ENCODE measurements at places on chromosomes 7 and 10.

GRCh38 chr10:69160809-69161241 lies 19.2 kb upstream of the SUPV3L1 start:
- no peak for DNase-seq

DNA sequence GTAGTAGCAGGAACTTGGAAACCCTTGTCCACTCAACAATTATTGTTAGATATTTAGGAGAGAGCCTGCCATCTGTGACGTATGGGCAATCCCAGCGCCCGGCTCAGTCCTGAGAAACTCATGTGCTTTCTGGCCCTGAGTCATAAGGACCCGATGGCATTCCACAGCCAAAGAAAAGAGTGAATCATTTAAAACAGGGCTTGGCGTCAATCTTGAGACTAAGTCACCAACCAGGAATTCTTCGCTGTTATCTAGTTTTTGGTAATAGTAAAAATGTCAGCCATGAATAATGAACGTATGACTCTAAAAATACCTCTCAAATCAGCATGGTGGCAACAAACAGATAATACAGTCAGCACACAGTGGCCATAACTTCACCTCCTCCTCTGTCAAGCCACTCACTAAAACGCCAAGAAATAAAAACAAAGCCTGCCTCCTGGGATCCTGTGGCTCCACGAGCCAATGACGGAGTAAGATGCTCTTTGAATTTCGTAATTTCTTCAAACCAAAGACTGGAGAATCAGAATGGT lies 140.8 kb downstream of the ADAM12 start:
- no peak for DNase-seq

GRCh38 chr7:46229409-46229808 lies 308.3 kb upstream of the IGFBP3 start:
- DNase-seq = no peak

- no peak for DNase-seq
Measured at GRCh38 chr10:126521399-126521798, 133.1 kb upstream of the ADAM12 start.

DNA sequence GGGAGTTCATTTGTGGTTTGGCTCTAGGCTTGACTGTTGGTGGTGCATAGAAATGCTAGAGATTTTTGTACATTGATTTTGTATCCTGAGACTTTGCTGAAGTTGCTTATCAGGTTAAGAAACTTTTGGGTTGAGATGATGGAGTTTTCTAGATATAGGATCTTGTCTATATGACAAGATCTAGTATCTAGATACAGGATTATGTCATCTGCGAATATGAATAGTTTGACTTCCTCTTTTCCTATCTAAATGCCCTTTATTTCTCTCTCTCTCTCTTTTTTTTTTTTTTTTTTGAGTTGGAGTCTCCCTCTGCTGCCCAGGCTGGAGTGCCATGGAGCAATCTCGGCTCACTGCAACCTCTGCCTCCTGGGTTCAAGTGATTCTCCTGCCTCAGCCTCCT lies 62.9 kb downstream of the MGAM2 start:
- no peak for DNase-seq

GRCh38 chr7:92945840-92946239 lies 109.5 kb upstream of the CDK6 start:
- DNase-seq = no peak

DNA sequence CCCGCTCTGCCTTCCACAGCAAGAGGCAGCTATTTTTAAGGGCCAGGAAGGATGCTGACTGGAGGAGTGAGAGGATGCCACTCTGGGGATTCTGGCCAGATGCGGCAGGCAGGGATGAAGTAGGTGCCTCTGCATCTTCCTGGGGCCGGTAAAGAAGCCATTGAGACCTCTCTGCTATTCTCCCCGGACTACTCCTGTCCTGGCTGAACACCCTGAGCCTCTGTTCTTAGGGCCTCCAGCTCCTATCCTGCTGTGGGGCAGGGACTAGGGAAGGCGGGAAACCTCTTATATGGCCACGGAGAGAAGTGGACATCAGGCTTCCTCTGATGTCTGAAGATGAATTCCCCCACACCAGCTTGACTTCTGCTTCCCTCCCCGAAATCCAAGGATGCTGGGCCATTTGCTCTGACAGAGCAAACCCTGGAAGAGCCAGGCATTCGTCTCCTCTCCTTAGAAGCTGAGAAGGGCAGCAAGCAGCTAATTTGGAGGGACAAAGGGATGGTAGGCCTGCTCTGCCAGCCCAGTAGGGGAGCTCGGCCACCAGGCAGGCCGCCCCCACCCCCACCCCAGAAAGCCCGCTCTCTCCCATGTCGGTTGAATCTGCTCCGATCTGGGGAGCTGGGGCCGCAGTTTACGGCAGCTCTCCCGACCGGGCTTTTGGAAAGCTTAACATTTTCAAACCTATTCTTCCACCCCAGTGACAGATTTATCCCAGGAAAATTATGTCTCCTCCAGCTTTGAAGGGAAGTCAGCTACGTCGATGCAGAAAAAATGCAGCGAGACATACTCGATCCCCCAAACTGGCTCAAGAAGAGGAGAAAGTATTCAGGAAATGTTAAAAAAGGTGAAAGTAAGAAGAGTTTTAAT lies 2.8 kb downstream of the FGF8 start:
- no peak for DNase-seq

GRCh38 chr7:132443761-132444520 lies 132.3 kb downstream of the PLXNA4 start:
- peak; percentile 2 for DNase-seq

DNA sequence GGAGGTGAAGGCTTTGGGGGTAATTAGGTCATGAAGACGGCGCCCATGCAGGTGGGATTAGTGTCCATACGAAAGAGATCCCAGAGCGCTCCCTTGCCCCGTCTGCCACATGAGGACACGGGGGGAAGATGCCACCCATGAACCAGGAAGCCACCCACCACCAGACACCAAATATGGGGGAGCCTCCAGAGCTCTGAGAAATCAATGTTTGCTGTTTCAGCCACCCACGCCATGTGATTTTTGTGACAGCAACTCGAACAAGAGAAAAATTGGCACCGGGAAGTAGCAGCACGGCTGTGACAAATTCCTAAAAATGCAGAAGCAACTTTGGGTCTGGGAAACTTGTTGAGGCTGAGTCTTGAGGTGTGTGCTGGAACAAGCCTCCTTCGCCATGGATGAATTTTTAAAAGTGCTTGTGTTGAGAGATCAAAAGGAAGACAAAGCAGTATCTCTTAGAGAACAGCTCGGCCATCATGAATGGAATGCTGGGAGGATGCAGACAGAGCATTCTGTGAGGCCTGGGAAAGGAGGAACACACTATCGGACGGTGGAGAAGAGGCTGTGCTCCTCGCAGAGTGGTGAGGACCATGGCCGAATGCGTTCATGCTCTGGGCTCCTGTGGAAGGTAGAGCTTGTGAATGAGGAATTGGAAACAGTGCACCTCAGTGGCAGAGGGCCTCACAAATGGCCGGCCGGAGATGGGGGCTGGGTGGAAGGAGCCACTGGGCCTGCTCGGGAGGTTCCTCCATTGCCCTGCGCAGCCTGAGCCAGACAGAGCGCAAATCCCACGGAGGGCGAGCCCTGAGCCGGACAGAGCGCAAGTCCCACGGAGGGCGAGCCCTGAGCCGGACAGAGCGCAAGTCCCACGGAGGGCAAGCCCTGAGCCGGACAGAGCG lies 277.5 kb downstream of the PTPRN2 start:
- DNase-seq = no peak

Measured in OCI-M1 (cell line).